ENCODE measurements at places on chromosomes 6 and 20. TPM values are rescaled to one million over a fixed set of nuclear protein-coding genes. Genes with fewer than 3 reads are reported as not detected.

- peak overlapping the region; percentile 30 for H3K27ac ChIP-seq
- H3K4me1 ChIP-seq, result peaks cover 35% of the 10 kb centered on the region
- H3K27me3 ChIP-seq, result no peaks in the 10 kb centered on the region
- no peak overlapping the region for H3K4me3 ChIP-seq
Measured at GRCh38 chr6:34246563-34247391, 2.0 kb downstream of the SMIM29 start.

PRL gene
- polyA plus RNA-seq, result 1.2 TPM

DNA sequence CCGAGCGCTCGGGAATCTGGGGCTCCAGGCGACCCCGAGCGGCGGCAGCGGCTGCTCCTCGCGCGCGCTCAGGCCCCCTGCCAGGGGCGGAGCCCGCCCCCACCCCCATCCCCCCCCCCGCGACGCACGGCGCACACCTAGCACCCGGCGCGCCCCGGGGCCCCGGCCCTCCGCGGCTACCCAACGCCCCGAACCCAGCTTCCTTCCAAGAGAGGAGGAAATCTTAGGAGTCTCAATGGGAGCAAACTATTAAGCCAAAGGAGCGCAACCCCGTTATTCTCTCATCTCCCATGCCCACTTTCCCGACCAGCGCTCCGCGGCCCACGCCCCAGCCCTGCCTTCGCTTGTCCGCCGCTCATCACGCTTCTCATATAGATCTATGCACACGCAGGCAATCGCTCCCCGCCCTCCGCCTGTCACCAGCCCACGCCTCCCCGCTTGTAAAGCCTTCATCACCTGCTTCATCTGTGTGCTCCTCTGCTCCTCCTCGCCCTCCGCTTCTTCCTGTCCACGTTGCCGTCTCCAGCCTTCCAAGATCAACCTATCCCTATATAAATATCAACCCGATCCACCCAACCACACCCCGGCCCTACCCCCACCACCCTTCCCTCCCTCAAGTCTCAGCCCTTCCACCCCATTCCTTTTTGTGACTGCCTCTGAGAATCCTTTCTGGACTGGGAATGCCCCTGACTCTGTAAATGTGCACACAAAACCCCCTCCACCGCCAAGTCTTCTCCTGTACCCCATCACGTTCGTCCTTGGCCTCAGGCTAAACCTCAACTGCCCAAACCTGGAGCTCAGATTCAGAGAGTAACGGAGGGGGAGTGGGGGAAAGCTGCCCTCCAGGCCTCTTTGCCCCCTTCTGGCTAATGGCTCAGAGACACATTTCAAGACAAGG is at the start of gene DLK2:
Gene DLK2, minus strand, starts transcription at position 18 of the 898 bp plus-strand sequence. CDS start 723 bp downstream, outside the sequence.
- peaks cover 4% of the 10 kb centered on the region for H3K27me3 ChIP-seq
- H3K4me1 ChIP-seq, result no peaks in the 10 kb centered on the region
- no peak within 1 kb of the TSS for H3K27ac ChIP-seq
- DNase-seq, result peak; percentile 53

DNA sequence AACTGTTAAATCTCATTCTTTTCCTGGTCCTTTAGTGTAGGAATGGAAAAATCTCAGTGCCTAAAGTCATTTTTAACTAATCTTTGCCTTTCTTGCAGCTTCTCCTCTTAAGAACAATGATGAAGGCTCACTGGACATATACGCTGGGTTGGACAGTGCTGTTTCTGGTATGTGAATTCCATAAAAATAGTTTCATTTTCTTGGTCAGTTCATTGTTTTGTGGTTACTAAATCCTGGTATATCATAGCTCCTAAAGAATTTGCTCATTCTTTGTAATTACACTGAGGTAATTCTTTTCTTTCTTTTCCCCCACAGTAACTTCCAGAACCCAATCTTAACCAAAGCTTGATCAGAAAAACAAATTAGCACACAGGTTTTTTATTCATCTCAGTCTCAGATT is 23.4 kb downstream of the CASP8AP2 start:
- H3K27ac ChIP-seq, result peak overlapping the region; percentile 0
- H3K36me3 ChIP-seq, result peaks cover 27% of the 10 kb centered on the region
- H3K4me3 ChIP-seq, result no peak overlapping the region
- H3K4me1 ChIP-seq, result peaks cover 6% of the 10 kb centered on the region

RTN4IP1 gene
- 5.5 TPM for polyA plus RNA-seq

BPIFA1 gene
- not detected for polyA plus RNA-seq

PEX6 gene
- 12.5 TPM for polyA plus RNA-seq

RAMACL gene
- polyA plus RNA-seq, result 0.31 TPM

GRCh38 chr6:106244521-106244920 is 81.0 kb downstream of the ATG5 start:
- no peak for DNase-seq
- no peaks in the 10 kb centered on the region for H3K36me3 ChIP-seq
- no peak overlapping the region for H3K27ac ChIP-seq
- no peaks in the 10 kb centered on the region for H3K27me3 ChIP-seq

DNA sequence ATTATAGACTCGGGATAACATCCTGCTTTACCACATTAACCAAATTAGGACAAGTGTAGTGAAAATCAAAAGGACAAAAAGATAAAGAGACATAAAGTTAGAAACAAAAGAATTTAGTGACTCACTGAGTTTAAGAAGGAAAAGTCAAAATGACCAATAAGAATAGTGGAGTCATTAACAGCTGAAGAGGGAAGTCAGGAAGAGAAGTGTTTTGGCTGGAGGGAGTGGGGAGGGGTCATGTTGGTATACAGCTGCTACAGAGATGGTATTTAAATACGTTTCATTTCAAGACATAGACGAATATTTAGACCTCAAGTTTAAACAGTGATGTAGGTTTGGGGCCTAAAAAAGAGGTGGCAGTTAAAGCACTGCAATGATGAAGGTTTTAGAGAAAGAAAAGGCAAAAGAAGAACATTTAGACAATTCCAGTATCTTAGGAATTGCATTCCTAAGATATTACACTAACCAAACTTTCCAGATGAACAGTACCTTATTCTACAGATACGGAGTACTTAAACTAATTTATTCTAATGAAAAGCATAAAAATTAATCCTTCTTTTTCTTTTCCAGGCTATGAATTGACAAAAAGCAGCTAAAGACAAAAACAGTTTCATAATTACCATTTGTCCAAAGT is 10.6 kb downstream of the FKBP5 start:
- no peaks in the 10 kb centered on the region for H3K36me3 ChIP-seq
- H3K4me1 ChIP-seq, result peaks cover 13% of the 10 kb centered on the region
- DNase-seq, result peak; percentile 49
- no peak overlapping the region for H3K4me3 ChIP-seq
- H3K27me3 ChIP-seq, result no peaks in the 10 kb centered on the region

RIPK1 gene
- polyA plus RNA-seq, result 15.3 TPM

PPP1R3D gene
- polyA plus RNA-seq, result 2.6 TPM

FAXC gene
- polyA plus RNA-seq, result 0.29 TPM

AHCY gene
- 53.8 TPM for polyA plus RNA-seq

RAET1L gene
- polyA plus RNA-seq, result not detected

- H3K4me3 ChIP-seq, result no peak overlapping the region
- peaks cover 14% of the 10 kb centered on the region for H3K4me1 ChIP-seq
- DNase-seq, result peak; percentile 81
- no peaks in the 10 kb centered on the region for H3K27me3 ChIP-seq
- H3K27ac ChIP-seq, result peak overlapping the region; percentile 11
Measured at GRCh38 chr6:45923831-45924391, 91.7 kb downstream of the CLIC5 start.

TRERF1 gene
- 2.8 TPM for polyA plus RNA-seq

DNA sequence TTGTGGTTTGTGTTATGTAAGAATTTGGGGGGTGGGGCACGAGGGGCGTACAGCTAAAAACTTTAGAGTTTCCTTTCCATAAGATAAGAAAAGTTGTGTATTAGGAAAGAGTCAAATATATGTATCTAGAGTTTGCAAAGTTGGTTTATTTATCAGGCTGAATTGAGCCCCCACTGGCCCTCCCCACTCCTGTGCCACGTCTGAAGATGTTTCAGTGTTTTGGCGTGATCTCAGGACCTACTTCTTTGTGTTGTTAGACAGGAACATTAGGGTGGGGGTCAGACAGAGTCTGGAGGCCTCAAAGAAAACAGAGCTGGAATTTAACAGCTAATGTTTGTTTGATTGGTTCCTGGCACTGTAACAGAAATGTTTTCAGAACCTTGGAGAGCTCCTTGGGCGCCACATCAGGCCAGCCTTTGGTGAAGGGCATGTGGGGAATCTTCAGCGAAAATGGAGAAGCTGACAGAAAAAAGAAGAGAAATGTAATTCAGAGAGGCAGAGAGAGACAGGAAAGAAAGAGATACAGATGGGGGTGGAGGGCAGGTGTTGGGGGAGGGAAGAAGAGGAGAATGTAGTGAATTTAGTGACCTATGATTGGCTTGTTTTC is 674 bp downstream of the NRSN1 start:
- no peaks in the 10 kb centered on the region for H3K27me3 ChIP-seq
- no peak overlapping the region for H3K27ac ChIP-seq
- no peak overlapping the region for H3K4me3 ChIP-seq
- DNase-seq, result peak; percentile 59

CD24 gene
- 0.82 TPM for polyA plus RNA-seq

- no peaks in the 10 kb centered on the region for H3K4me1 ChIP-seq
- no peak overlapping the region for H3K4me3 ChIP-seq
- H3K36me3 ChIP-seq, result no peaks in the 10 kb centered on the region
- H3K27ac ChIP-seq, result no peak overlapping the region
- no peaks in the 10 kb centered on the region for H3K27me3 ChIP-seq
- no peak for DNase-seq
Measured at GRCh38 chr6:96014846-96015517, 792 bp upstream of the FUT9 start.

DDX43 gene
- polyA plus RNA-seq, result 0.51 TPM

DNA sequence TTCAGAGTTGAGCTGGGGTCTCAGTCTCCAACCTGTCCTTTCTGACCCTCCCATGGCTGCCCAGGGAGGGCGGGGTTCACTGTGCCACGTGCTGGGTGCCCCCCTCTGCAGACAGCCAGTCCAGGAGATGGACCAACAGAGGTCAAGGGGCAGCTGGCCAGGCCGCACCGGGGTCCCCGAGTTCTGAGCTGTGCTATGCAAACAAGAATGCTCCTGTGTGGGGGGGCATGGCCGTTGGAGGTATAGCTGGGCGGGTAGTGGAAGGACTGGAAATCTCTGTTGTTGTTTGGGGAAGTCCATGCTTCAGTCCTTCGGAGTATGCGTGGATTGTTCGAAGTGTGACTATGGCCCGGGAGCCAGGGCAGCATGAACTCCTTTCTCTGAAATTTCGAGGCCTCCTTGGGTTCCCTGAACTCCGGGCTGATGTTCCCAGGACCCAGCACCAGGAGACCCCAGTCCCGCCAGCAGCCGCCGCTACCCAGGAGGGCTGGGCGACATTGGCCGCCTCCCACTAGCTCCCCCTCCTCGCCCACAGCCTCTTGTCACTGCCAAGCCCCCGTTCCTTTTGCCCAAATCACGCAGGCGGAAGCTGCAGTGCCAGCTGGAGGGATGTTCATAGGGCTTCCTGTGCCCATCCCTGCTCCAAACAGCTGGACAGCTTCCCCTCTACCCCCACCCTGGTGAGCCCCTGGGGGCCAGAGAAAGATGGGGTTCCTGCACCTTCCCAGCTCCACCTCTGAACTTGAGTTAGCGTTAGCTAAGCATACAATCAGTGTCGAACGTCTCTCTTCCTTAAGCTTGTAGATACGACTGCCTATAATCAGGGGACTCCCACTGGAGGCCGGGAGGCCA is 126.6 kb downstream of the TAF4 start:
- no peaks in the 10 kb centered on the region for H3K36me3 ChIP-seq
- H3K27ac ChIP-seq, result no peak overlapping the region
- H3K27me3 ChIP-seq, result no peaks in the 10 kb centered on the region

RAD21L1 gene
- polyA plus RNA-seq, result 0.16 TPM

IFNGR1 gene
- polyA plus RNA-seq, result 61.6 TPM

CCN5 gene
- polyA plus RNA-seq, result 23.6 TPM

- H3K27ac ChIP-seq, result no peak overlapping the region
- no peaks in the 10 kb centered on the region for H3K36me3 ChIP-seq
- H3K4me3 ChIP-seq, result no peak overlapping the region
Measured at GRCh38 chr6:4280707-4281106, 145.3 kb upstream of the ECI2 start.

ZSWIM1 gene
- 6.6 TPM for polyA plus RNA-seq

SPATS1 gene
- not detected for polyA plus RNA-seq

DNA sequence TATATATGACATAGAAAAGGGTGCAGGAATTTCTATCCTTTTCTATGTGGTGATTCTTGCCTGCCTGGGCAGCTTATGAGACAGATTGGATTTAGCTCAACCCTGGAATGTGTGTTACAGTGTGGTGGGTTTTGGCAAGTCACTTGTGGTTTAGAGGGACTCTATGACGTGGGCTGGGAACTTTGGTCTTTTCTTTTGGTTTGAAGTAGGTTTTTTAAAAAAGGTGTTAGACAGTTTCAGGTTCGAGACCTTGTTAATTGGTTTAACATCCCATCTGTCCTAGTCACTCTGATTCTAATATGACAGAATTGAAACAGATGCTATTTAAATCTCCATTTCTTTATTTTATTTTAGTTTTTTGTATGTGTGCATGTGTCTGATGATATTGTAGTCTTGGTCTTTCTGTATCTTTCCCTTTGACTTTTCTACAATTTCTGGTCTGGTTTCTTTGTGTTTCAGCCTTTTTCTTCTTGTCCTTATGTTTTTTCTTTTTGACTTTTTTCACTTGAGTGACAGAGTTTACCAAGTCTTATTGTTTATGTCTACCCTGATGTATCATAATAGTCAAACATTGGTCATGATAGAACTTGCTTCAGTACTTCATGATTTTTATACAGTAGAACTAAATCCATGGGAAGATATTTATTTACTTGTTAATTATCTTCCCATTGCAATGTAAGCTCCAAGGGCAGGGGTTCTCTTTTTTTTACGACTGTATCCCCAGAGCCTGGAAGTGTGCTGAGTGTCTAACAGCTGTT is 174.3 kb downstream of the CDKAL1 start:
- no peaks in the 10 kb centered on the region for H3K36me3 ChIP-seq
- no peak for DNase-seq
- no peaks in the 10 kb centered on the region for H3K27me3 ChIP-seq
- peaks cover 11% of the 10 kb centered on the region for H3K4me1 ChIP-seq

DNA sequence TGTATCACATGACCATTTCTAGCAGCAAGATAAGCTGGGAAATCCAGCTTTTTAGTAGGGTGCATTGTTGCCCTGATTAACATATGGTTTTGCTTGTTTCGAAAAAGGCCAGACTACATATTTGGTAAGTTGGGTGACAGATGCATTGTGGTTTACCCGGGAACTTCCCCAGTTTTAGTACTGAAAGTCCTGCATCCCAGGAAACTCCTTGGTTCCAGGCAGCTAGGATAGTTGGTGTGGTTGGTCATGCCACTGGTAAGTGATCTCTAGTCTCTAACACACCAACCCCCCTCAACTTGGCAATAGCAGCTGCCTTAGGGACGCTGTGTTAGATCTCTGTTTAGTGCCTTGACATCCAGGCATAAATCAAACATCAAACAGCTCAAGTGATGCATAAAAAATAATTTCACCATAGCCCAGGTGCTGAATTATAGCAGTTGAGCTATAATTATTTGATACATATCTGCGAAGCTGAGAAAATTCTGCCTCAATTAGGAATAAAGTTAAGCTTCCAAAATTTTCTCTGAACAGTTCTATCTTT is 216.5 kb downstream of the TFAP2C start:
- peaks cover 13% of the 10 kb centered on the region for H3K27me3 ChIP-seq
- no peaks in the 10 kb centered on the region for H3K4me1 ChIP-seq
- H3K4me3 ChIP-seq, result no peak overlapping the region

All from GM23248 (cell line).